OCI-LY7 (cell line): ENCODE measurements at places on chromosomes 7 and 10.

DNA sequence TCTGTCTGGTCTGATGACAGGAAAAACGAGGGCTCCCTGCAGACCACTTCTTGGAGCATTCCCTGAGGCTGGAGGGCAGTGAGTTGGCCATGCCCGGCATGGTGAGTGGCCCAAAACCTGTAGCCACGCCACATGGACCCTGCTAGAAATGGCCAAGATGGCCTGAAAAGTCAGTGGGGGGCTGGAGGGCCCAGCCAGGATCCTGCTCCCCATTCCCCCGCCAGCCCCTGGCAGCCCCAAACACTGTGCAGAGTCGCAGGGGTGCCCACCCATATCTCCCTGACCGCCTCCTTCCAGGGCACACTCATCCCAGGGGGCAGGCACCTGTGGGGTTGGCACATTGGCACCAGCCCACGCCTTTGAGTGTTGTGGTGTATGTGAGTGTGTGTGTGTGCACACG, 18.7 kb upstream of the PPP2R2D start:
- DNase-seq = no peak

GRCh38 chr7:127705461-127705959, 53.5 kb downstream of the SND1 start:
- no peak for DNase-seq

- no peak for DNase-seq
These were observed 51.3 kb upstream of the WDR11 start for GRCh38 chr10:120799849-120800248.

GRCh38 chr10:11023009-11023953, 5.6 kb downstream of the CELF2 start:
- DNase-seq = no peak

GRCh38 chr10:28269842-28270456, 32.9 kb downstream of the MPP7 start:
- no peak for DNase-seq

DNA sequence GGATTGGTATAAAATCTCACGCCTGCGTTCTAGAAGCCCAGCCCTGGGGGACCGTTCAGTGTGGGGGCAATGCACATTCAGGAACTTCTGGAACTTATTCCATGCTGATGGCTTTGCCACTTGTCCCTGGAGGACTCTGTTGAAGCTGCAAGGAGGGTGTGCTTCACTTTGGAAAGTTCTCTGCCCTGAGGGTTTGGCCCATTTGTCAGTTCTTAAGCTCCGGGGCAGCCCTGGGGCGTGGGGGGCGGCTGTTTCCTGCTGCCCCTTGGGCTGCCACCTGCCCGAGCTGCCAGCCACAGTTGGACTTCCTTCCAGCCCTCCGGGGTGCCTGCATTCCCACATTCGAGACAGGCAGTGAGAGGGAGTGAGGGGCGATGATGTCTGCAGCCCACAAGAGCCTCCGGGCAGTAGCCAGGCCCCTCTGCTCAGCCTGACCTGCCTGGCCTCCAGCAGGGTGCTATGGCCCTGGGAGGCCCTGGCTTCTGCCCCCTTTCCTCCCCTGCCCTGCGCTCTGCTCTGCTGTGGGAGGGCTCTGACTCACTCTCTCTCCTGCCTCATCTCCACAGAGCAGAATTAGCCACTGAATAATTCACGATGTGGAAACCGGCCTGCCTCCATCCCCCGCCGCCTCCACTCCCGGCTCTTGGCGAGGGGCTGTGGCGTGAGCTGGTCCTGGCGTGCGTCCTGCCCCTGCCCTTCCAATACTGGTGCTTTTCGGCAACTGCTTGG, 1.9 kb downstream of the TTYH3 start:
- no peak for DNase-seq

DNA sequence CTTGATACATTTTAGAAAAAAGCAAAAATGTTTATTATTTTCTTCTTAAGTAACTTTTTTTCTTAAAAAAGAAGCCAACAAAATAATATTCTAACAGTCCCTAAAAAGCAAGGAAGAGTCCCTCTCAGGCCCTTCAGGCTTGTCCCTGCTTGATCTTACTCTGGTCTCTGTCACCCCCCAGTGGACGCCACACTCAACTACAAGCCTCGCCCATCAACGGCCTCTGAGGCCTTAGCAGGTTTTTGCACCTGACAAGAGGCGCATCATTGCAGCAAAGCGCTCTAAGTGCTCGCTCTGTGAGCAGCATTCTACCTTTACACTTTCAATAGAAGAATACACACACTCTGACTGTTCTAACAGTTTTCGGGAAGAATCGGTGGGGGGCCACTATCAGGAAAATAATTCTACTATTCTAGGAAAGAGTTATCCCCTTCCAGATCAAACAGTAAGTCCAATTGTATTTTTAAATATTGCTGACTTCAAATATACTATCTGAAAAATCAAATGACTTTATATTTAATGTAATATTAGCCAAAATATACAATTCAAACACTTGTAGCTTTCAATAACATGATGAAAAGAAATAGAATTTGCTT, 139.2 kb downstream of the USP6NL start:
- peak; percentile 73 for DNase-seq

GRCh38 chr10:124081547-124082140, 11.8 kb downstream of the CHST15 start:
- DNase-seq = no peak

- DNase-seq = no peak
These were observed 25.9 kb downstream of the ELFN1 start for GRCh38 chr7:1695800-1696454.

- no peak for DNase-seq
These were observed 648.5 kb upstream of the NRP1 start for GRCh38 chr10:33982995-33983394.

DNA sequence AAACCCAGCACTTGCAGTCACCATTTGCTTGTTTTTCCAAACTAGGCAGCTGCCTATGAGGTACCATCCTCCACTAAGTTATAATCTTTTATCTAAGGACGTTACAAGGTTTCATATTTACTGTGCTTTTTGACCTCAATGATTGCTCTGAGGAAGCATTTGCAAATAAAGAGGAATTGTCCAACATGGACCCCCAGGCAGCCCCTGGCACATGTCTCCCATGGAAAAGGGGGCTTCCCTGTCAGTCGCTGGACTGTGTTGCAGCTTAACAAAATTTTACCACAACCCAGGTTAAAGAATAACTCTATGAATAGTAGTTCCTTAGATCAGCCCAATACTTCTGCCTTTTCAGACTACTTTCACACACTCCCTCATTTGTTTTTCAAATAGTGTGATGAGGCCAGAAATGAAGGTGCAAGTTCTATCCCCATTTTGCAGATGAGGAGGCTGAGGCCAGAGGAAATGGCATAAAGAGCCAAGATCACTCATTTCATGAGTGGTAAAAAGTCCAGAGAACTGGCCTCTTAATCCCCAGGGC, 52.8 kb upstream of the ZPBP start:
- peak; percentile 82 for DNase-seq

DNA sequence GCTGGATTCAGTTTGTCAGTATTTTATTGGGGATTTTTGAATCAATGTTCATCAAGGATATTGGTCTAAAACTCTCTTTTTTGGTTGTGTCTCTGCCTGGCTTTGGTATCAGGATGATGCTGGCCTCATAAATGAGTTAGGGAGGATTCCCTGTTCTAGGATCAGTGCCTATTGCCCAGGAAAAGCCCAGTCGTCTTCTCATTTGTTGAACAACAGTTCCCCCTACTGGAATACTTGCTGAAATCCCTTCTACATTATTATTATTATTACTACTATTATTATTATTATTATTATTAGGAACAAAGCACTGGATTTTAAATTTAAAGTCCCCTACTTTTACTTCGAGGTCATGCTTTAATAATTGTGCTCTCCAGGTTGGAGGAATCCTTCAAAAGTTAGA, 528.9 kb downstream of the MAGI2 start:
- DNase-seq = no peak

DNA sequence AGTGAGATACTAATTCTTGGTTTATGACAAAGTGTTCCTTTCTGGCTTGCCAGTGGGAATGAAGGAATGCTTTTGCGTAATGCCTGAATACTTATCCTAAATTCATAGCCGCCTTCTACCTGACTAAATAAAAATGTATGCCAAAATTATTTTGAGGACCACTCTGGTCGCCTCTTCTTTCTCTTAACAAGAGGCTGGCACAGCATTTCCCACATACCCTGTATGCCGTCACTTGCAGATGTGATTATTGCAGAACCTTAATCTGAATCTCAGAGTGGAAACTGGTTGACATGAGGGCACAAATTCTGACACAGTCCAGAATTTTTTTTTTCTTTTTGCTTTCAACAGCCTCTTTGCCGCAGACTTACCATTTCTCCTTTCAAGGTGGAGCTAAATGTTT, 124.6 kb upstream of the GLCCI1 start:
- DNase-seq = no peak

GRCh38 chr10:6177880-6178281, 24.9 kb upstream of the PFKFB3 start:
- DNase-seq = no peak

DNA sequence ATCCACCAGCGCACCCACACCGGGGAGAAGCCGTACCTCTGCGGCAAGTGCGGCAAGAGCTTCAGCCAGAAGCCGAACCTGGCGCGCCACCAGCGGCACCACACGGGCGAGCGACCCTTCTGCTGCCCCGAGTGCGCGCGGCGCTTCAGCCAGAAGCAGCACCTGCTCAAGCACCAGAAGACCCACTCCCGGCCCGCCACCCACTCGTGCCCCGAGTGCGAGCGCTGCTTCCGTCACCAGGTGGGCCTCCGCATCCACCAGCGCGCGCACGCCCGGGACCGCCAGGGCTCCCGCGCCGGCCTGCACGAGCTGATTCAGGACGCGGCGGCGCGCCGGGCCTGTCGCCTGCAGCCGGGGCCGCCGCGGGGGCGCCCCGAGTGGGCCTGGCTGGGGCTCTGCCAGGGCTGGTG, 17.7 kb downstream of the ZNF775 start:
- no peak for DNase-seq

- DNase-seq = no peak
These were observed 177.7 kb upstream of the GPR26 start for GRCh38 chr10:123488436-123488835.

GRCh38 chr7:11133436-11133959, 159.8 kb downstream of the PHF14 start:
- DNase-seq = no peak

- peak; percentile 81 for DNase-seq
These were observed 2.2 kb downstream of the GNB2 start for GRCh38 chr7:100675581-100676350.

GRCh38 chr10:80429521-80429973, 21.2 kb downstream of the PRXL2A start:
- DNase-seq = no peak

- no peak for DNase-seq
These were observed 75.4 kb downstream of the TCF7L2 start for GRCh38 chr10:113025487-113025886.

DNA sequence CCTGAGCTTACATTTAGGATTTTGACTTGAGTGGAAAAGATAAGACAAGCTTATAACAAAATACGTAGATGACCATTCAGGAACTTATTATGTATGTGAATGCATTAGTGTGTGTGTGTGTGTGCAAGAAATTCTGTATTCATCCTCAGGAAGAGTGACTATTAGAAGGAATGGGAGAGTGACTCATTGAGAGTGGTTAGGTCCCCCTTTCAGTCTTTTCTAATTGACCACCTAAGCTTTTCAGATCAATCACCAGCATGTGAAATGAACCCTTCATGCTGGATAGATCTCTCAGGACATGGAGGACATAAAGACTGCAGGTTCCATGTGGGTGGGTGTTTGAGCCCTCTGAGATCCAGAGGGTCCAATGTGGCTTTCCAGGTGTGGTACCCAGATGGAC, 153.5 kb downstream of the MBL2 start:
- DNase-seq = no peak

DNA sequence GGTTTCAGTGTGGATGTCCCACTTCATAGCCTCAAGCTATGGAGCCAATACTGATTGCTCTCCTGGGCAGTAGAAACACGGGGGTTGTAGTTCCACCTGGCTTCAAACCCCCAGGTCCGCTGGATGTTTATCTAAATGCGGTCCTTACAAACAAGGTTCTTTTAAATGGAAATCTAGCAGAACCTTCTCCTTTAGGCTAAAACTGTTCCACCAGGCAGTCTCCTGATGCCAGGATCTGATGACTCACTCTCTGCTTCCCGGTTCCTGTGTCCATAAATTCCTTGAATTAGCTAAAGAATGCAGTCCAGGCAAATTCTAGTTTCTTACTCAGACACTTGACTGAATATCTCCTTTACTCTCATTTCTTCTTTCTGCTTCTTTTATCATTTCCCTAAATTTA, 108.4 kb upstream of the FAM3C start:
- DNase-seq = no peak

GRCh38 chr10:86084585-86084984, 282.0 kb downstream of the GRID1 start:
- DNase-seq = no peak

GRCh38 chr10:44788147-44789129, 122.7 kb upstream of the TMEM72 start:
- no peak for DNase-seq

- DNase-seq = peak; percentile 83
These were observed 83.3 kb upstream of the KLF6 start for GRCh38 chr10:3868271-3868664.

GRCh38 chr10:122357685-122358084, 16.8 kb upstream of the PLEKHA1 start:
- no peak for DNase-seq

DNA sequence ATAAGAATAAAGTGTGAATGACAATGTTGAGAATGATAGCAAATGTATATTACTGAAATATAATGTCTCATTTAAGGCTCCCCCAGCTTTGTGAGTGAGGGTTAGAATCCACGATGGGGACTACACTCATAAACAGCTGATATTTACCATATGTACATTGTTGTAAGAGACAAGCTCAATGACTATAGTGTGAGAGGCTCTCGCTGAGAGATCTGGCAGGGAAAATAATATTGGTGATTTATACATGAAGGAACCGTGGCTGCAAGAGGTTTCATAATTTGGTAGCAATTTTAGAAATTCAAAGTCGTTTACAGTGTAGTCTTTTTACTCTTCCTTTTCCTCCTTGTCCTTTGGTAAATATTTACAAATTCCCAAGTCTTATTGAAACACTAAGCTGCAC, 342.2 kb upstream of the AKR1E2 start:
- no peak for DNase-seq

DNA sequence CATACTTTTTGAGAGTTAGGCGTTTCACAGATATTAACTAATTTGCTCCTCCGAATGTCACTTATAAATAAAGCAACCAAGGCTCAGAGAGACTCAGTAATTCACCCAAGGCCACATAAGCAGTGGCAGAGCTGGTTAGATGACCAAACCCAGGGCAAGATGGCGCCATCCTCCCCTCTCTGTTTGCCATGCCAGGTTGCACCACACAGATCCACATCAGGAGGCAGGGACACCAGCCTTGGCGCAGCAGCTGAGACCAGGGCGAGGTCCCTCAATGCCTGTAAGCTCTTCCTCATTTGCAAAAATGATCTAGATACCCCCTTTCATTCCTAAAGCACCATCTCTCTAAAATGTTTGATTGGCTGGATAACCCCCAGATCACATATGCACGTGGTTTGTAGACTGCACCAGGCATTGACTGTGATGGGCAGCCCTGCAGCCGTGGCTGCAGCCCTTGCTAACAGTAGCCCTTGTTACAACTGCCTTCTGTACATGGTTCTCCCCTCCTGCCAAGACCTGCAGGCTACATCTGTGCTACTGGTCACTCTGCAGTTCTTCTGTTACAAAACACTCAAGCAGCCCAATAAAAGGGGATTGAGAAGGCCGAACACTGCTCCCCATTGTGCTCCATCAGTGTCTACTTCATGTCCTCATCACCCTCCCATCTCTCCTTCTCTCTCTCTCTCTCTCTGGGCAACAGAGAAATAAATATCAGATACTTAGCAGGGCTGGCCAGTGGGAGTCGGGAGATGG, 298.6 kb downstream of the PRPF18 start:
- DNase-seq = no peak

- DNase-seq = no peak
These were observed 2.2 kb downstream of the IDE start for GRCh38 chr10:92571649-92572048.
